H54 (cell line): ENCODE measurements at places on chromosomes 11 and 22.

- no peak for DNase-seq
These were observed 11.3 kb upstream of the WBP2NL start for GRCh38 chr22:41987276-41987675.

GRCh38 chr11:61962213-61963015 lies 5.0 kb downstream of the FTH1 start:
- no peak for DNase-seq

GRCh38 chr22:29009148-29009547 lies 52.5 kb downstream of the C22orf31 start:
- no peak for DNase-seq

DNA sequence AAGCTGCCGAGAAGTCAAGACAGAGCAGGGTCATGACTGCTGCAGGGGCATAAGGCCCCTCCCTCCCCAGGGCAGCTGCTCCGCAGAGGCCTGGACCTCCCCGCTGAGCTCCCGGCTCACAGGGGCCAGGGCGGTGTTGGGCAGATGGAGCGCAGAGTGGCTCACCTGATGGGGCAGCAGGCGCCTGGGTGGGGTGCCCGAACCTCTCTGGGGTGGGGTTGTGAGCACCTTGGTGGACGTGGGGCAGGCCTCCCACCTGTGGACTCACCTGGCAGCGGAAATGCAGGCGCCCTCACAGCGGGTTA lies 22.9 kb downstream of the MUC6 start:
- no peak for DNase-seq

DNA sequence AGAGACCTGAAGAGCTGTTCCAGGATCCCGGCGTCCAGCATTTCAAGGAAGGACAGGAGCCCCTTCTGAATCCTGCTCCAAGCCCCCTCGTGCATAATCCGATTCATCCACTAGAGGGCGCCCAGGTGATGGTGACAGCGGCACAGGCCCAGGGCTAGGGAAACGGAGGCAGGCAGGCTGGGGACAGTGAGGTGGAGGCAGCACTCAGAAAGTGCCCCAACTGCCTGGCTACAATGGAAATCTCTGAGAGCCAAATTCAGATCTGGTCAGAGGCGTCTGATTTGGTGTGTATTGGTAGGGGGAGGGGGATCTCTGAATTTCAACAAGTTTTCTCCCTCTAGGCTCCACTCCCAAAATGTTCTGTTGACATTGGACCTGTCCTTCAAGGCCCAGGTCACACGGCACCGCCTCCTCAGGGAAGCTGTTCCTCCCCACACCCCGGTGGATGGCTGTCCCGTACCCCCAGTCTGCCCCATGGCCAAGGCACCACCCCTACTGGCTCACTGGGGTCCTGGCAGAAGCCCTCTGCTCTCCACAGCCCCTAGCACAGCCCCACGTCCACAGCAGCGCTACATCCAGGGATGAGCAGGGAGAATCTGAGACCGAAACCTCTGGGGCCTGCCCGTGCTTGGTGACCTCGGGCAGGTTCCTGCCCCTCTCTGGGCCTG lies 142.9 kb downstream of the CRYBB2 start:
- no peak for DNase-seq

DNA sequence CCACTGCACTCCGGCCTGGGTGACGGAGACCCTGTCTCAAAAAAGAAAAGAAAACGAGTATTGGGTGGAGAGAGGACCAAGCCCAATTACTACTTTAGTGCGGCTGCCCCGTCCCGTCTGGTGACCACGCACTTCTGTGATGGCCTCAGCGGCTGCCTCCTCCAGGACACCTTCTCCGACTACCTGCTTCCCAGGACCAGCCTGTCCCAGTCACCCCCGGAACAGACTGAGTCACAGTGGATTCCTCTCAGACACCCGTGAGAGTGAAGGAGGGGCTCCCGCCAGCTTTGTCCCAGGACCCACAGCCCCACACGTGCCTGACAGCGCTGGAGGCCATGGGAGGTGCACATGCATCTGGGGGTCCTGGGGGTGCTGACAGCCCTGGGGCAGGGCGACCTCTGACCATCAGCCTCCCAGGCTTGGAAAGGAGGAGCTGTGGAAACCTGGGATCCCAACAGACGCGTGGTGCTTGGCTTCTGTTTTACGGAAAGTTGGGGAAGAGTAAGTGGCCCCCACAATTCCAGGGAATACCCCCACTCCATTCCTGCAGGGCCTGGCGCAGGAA lies 4.8 kb downstream of the DRD4 start:
- no peak for DNase-seq

GRCh38 chr22:33274214-33275072 lies 216.3 kb upstream of the SYN3 start:
- peak; percentile 10 for DNase-seq

DNA sequence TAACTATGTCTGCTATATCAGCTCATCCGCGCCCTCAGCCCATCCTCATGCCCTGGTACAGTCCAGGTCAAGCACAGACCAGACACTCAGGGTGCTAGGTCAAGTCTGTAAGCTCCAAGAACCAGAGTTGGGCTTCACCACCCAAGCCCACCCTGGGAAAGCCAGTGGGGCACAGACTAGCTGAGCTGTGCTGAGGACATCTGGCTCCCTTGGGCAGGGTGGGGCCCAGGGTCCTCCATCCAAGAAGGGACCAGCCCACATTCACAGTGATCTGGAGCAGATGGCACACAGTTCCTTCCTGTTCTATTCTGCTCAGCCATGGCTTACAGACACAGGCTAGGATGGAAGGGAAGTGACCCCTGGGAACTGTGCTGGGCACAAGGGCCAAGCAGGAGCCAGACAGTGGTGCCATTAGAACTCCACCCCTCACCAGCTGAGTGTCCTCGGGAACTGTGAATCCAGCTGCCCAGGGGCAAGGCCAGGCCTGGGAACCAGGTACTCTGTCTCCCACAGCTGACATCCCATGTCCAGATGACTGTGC lies 9.1 kb downstream of the P2RY6 start:
- no peak for DNase-seq

GRCh38 chr11:34587282-34587677 lies 33.6 kb upstream of the EHF start:
- no peak for DNase-seq

GRCh38 chr11:64358907-64359711 lies at the start of gene RPS6KA4:
Gene RPS6KA4, plus strand, starts transcription at chr11:64359162. Its CDS starts 74 bp downstream, at chr11:64359236.
- peak; percentile 82 for DNase-seq

DNA sequence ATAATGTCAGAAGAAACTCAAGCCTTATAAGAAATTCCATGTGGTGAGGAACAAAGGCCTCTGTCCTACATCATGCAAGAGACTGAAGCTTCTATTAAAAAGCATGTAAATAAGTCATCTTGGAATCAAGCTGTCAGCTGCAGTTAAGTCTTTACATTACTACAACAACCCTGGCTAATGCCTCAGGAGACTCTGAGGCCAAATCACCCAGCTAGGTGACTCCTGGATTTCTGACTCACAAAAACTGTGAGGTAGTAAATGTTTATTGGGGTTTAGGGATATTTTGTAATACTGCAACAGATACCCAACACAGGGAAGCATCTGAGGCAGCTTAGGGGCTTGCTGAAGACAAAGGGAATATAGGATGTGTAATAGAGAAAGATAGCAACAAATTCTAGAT lies 89.6 kb downstream of the C11orf87 start:
- DNase-seq: no peak
